NCI-H1930 (cell line): ENCODE measurements at places on chromosomes 3 and 15.

- DNase-seq, result no peak
Measured at GRCh38 chr3:178382449-178383061, 153.7 kb upstream of the KCNMB2 start.

DNA sequence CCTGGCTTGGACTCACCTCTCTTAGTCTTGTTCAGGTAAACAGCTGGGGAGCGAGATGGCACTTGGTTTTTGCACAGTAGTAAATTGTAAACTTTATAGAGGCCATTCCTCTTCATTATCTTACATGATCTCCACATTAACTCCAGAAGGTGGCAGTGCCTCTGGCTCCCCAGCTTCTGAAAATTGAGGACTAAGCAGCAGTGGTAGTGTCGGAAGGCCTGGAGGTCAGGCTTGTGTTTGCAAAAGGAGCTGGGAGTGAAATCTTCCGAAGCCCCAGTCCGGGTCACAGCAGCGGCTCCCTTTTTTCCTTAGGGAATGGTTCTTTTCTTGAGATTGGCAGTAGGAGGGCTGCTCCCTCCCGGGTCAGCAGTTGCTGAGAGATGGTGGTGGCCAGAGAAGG, 85.7 kb downstream of the FNDC3B start:
- no peak for DNase-seq

- DNase-seq, result no peak
Measured at GRCh38 chr3:171088964-171089754, 62.6 kb upstream of the SLC2A2 start.

DNA sequence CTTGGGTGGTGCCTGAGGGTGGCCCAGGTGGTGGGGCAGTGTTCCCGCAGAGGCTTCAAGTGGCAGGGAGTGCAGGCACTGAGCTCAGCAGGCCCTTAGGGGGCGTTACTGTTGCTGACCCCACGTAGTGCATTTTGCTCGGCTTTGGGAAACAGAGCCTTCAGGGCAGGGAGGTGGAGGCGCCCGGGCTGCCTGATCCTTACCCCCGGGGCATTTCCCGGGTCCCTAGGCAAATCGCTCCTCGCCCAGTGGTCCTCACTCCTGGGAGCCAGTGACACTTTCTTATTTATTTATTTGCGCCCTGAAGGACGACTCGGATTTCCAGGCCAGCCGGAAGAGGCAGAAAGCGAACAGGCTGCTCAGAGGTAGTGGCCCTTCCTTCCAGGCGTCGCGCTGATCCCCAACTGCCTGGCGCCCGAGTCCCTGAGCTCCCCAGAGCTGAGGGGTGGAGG, 10.1 kb upstream of the FOXB1 start:
- DNase-seq, result no peak

DNA sequence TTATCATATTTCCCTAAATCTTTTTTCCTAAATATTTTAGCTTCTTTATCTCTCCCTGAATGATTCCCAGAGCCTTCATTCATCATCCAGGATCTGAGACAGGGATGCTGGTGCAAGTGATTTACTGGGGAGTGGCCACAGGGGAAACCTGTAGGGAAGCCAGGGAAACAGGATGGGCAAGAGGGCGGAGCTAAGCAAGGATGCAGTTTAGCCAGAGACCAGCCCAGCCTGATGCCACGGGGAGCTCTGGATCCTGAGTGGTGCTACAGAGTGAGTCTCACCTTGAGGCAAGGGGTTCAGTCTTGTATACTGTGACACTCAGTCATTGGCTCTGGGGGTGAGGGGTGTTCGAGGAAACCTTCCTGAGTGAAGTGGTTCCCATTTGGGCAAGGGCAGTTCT, 39.7 kb upstream of the LRRFIP2 start:
- no peak for DNase-seq

- DNase-seq, result no peak
Measured at GRCh38 chr15:87575896-87576473, 680.6 kb downstream of the NTRK3 start.

- no peak for DNase-seq
Measured at GRCh38 chr3:14000556-14000955, 120.7 kb upstream of the WNT7A start.

DNA sequence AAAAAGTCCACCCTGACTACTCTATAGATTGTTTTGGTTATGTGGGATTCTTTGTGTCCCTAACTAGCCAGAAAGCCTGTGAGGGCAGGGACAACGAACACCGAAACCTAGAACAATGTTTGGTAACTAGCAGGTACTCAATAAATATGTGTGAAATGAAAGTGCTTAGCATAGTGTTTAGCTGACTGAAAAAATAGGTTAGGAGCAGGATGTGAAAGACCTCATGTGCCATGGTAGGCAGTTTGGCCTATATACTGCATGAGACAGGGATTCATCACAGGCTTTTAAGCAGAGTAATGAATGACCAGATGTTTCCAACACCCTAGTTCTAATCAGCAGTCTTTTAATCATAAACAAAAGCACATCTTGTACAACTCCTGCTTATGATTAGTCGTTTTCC, 64.2 kb downstream of the MYO5A start:
- DNase-seq, result no peak

DNA sequence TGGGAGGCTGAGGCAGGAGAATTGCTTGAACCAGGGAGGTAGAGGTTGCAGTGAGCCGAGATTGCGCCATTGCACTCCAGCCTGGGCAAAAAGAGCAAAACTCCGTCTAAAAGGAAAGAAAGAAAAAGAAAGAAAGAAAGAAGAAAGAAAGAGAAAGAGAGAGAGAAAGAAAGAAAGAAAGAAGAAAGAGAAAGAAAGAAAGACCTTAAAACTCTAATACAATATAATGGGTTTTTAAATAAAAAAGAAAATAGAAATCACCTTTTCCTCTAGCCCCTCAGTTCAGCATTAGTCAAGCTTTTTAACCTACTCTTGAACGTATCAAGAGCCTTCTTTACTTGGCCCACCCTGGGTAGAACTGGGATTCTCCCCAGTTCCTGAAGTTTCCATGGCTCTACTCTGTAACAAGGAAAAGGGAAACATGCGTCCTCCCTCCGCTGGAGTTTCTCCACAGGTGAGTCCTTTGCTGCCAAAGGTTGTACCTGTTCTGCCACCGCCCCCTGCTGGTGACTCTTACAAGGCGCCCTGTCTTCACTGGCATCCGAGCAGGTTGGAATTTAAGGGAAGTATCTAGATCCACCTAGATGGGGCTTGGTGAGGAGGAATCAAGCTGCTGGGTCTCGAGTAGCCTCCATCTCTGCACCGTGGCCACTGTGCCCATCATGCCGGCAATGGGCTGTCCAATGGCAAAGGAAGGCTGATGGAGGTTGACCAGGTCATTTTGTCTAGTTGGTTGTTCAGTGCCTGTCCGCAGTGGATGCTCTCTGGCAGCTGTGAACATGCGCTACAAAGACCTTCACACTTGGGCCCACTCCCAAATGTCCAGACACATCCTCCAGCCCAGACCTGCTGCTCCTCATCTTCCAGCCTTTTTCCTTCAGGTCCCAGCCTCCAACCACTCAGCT, 20.6 kb upstream of the EPHB3 start:
- DNase-seq, result peak; percentile 73

GRCh38 chr3:63724987-63725386, 72.5 kb downstream of the SNTN start:
- no peak for DNase-seq

DNA sequence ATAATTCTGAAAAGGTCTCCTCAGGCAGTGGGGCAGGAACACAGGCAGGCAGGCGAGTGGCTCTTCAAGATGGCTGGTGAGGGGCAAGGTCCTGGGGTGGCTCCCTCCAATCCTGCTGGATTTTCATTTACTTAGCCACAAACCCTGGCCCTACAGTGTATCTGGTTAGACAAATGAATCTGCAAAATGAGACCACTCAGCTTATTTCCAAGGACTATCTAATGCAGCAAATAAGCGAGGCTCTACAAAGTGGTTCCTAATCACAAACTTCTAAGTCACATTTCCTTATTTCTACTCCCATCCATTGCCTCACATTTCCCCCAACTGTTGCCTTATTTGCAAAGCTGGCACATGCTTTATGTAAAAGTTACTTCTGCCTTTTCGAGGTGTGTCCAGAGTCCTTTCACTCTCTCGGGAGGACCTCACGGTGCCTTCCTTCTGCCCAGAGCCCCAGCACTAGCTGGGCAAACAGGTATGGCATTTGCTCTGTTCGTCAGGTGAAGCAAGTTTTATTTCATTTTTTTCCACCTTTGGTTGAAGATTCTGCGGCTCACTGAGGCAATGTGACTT, 40.5 kb downstream of the CCDC12 start:
- DNase-seq, result no peak

- DNase-seq, result no peak
Measured at GRCh38 chr15:34647569-34648293, 64.3 kb upstream of the GOLGA8B start.

DNA sequence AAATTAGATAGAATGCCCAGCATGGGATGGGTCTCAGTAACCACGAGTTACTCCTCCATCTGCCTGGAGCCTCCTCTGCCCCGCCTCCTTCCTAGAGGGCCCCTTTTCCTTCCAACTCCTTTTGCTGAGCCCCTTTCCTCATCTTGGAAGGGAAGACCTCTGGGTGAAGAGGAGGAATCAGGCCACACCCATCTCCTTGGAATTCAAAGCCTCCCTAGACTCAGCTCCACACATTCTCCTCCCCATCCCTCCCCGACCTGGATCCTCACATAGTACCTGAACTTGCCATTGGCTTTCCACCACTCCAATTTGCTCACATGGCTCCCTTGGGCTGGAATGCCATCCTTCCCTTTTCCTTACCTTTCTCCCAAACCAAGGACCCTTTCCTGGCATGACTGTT, 128.8 kb downstream of the SMAD6 start:
- DNase-seq, result no peak

- no peak for DNase-seq
Measured at GRCh38 chr3:41688595-41689380, 273.1 kb downstream of the ULK4 start.

GRCh38 chr3:66133853-66134445, 86.9 kb upstream of the SLC25A26 start:
- DNase-seq, result no peak

- DNase-seq, result no peak
Measured at GRCh38 chr3:133506215-133506901, 67.1 kb upstream of the CDV3 start.

- DNase-seq, result no peak
Measured at GRCh38 chr3:54818942-54819341, 108.9 kb downstream of the LRTM1 start.

GRCh38 chr15:70147178-70147760, 49.6 kb upstream of the TLE3 start:
- DNase-seq, result no peak
